ENCODE measurements at places on chromosomes 3 and 15.

- DNase-seq = no peak
These were observed 104.9 kb upstream of the ST8SIA2 start for GRCh38 chr15:92288755-92289154.

GRCh38 chr3:159848348-159849118 is 140.1 kb upstream of the IL12A start:
- no peak for DNase-seq

- no peak for DNase-seq
These were observed 7.6 kb downstream of the EPHB3 start for GRCh38 chr3:184568924-184569829.

DNA sequence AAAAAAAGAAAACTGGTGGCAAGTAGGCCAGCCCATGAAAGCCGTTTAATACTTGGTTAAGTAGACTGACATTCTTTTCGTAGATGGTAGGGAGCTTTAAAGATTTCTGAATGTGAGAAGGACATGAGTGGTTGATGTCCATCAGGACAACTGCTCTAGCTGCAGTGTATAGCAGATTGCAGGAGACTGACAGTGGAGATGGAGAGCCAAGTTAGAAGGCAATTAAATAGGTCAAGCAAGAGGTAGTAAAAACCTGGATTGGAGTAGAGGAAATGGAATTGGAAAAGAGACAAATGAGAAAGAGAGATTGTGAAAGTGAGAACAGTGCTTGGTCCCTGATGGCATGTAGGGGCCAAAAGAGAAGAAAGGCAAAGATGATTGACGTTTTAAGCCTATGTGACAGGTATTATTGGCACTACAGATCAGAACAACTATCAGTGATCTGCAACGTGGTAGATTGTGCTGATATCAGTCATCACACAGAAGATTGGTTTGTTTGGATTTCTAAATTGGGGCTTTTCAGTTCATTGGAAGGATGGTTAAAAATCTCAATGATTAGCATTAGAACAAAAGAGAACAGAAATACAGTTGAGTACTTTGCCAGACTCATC is 74.0 kb downstream of the CNTN4 start:
- no peak for DNase-seq

GRCh38 chr3:190825386-190826016 is 37.0 kb downstream of the GMNC start:
- no peak for DNase-seq

- no peak for DNase-seq
These were observed 205.0 kb downstream of the LPP start for GRCh38 chr3:188358787-188359493.

DNA sequence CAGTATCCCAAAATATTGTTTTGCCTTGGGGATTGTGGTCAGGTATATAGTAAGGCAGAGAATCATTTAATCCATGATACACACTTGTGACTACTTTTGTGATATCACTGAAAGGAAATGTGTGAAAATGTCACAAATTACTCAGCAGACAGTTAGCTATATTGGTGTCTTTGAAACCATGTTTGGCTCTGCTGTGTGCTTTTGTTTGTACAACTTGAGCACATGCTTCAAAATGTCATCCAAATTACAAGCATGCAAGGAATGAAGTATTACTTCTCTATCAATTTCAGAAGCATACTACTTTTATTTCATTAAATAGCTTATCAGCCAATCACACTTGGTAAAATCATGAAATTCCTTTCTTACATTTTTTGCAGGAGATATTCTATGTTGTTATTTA is 619.0 kb upstream of the AGTR1 start:
- no peak for DNase-seq

GRCh38 chr3:149371001-149371722 is 6.3 kb downstream of the TM4SF1 start:
- DNase-seq = no peak

- DNase-seq = no peak
These were observed 446.9 kb downstream of the EDEM1 start for GRCh38 chr3:5634411-5634810.

GRCh38 chr3:6806991-6807390 is 53.9 kb upstream of the GRM7 start:
- no peak for DNase-seq

DNA sequence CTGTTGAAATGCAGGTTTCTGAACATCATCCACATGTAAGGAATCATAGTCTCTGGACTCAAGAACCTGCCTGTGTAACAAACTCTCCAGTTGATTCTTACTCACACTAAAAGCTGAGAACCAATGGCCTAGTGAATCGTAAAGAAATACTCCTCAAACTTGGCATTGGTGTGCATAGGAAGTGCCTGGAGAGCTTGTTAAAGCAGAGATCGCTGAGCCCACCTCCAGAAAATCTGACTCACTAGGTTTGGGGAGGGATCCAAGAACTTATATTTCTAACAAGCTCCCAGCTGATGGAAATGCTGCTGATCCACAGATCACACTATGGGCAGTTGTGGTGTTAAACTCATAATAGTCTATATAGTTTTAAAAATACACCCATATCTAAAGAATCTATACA is 55.8 kb upstream of the LMCD1 start:
- DNase-seq = no peak

- no peak for DNase-seq
These were observed 508.2 kb upstream of the SUCLG2 start for GRCh38 chr3:68162644-68163043.

DNA sequence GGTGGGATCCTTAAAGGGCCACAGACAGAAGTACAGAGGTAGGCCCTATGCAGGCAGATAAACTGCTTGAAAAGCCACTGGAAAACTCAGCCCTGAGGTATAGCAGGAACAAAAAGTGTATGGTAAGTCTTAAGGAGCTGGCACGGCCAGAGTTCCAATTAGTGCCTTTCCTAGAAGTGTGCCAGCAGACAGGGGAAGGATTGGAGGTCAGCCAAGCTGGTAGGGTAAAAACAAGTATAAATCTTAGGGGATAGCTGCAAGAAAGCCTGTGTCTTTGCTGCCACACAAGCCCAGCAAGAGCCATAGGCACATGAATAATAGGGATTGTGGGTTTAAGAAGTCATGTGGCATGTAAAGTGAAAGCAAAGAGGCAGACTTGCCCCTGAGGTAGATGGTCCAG is 582.5 kb downstream of the PLOD2 start:
- DNase-seq = no peak

- DNase-seq = no peak
These were observed 27.5 kb upstream of the TGM5 start for GRCh38 chr15:43294091-43294706.

DNA sequence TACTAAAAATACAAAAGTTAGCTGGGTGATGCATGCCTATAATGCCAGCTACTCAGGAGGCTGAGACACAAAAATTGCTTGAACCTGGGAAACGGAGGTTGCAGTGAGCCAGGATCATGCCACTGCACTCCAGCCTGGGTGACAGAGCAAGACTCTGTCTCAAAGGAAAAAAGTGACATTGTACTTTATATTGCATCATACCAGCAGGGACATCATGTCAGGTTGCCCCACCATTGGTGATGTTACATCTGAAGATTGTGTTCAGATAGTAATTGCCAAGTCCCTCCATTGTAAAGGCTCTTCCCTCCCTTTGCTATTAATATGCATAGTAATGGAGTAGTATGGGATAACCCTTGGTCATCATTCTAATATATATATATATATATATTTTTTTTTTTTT is 44.8 kb downstream of the FOXL2 start:
- no peak for DNase-seq

GRCh38 chr3:183268366-183268765 is 15.3 kb downstream of the B3GNT5 start:
- no peak for DNase-seq
